ENCODE measurements at places on chromosomes 2 and 18. TPM values are rescaled to one million over a fixed set of nuclear protein-coding genes. Genes with fewer than 3 reads are reported as not detected.

- DNase-seq = peak; percentile 34
These were observed 212.5 kb downstream of the ZFP36L2 start for GRCh38 chr2:43013821-43014345.

DNA sequence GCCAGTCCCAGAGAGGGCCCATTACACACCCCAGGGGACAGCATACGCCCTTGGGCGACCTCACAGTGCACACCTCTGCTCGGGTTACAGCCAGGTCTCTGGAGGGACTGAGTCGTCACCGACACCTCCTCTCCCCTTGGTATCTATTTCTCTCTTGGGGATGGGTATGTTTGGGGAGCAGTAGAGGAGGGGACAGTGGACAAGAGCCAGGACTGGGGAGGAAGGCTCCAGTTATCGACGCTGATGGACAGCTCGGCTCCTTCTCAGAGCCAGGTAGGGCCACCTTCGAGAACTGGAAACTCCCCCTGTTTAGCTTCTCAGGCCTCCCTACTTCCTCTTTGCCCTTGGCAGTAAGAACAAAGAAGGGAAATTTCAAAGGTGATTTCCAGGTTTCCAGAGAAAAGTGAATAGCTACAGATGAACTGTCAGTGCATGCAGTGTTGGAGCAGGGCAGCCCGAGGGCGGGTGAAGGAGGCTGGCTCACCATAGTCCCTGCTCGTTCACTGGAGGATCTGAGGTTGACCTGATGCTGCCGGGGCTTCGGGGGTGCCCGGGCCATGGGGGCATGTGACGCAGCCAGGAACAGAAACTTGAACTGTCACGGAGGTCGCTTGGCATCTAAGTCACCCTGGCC is 4.4 kb upstream of the SEMA4C start:
- DNase-seq = no peak

GRCh38 chr18:58207520-58208152 is 163.6 kb downstream of the NEDD4L start:
- DNase-seq = no peak

DNA sequence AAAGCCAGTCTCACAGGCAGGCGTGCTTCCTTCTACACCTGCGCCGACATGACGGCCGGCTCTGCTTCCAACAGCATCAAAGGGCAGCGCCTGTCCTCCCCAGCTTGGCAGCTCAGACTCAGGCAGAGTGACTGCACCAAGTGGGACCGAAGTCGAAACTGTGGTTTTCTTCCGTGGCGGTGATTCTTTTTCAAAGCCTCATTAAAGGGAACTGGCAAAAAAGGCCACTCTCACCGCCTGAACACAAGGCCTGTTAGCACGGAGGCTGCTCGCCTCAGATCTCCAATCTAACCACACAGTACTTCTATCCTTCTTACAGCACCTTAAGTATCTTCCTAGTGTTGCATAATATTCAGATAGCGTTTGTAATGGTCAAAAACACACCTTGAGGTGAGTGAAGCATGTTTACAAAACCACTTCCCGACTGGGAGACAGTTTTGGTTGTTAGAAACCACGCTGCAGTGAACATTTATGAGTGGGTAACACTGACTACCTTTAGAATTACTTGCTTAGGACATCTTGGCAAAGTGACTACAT is 236.4 kb downstream of the HDAC4 start:
- DNase-seq = no peak

DNA sequence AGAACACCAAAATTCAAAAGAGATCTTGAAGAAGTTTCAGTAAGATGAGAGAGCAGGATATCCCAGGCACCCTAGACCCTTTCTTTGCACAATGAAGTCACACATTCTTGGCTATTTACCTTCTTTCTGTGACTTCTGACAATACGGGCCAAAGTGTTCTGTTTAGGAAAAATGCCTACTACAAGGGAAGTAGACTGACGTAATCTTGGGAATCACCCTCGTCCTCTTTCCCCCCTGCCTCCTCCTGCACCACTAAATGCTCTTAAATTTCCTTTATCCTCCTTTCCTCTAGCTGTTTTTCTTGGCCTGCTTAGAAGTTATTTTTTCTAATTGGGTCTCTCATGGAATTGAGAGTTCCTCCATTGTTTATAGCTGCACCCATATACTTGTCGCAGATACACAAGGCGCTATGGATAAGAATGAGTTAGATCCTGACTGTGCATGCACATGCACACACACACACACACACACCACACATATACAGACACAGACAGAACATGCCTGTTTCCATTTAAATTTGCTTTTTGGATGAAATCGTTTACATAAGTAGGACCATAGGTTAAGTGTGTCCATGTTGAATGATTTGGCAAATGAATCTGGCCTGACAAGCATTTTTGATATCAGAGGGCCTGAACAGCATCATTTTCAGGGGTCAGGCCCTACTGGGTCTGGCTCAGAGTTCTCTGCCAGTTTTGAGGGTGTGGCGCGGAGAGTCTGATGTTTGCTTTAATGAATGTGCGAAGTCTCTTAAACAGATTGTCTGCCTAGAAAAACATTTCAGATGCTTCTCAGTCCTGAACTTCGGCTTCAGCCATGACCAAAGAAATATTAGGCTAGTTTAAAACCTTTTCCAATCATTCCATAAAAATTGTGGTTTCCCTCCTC is 131.9 kb upstream of the NT5C1B start:
- no peak for DNase-seq

- DNase-seq = no peak
These were observed 255.7 kb downstream of the DSEL start for GRCh38 chr18:67260841-67261240.

DNA sequence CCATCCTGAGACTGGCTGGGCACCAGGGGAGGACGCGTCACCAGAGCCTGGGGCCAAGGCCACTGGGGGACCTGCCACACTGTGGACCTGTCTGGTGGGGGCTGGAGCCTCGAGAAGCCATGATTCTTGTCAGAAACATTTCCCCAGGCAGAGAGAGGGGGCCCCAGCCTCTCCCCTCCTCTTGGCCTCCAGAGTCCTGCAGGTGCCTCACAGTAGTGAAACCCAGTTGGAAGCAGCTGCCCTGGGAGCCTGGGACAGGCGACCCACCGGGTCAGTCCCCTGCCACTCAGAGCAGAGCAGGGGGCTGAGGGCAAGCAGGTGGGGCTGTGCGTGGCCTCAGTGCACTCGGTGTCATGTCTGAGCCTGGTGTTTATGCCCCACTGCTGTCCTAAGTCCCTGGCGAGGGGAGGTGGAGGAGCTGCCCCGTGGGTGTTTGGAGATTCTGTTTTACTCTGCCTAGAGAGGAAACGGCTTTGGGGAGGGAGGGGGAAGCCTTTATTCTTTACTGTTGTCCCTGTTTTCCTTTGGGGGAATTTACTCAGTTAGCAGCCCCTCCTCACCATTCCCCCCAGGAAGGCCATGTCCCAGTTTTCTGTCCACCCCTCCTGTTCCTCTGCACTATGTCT is 7.7 kb downstream of the OXER1 start:
- DNase-seq = no peak

GRCh38 chr2:114550895-114551793 is 108.7 kb downstream of the DPP10 start:
- peak; percentile 62 for DNase-seq

DNA sequence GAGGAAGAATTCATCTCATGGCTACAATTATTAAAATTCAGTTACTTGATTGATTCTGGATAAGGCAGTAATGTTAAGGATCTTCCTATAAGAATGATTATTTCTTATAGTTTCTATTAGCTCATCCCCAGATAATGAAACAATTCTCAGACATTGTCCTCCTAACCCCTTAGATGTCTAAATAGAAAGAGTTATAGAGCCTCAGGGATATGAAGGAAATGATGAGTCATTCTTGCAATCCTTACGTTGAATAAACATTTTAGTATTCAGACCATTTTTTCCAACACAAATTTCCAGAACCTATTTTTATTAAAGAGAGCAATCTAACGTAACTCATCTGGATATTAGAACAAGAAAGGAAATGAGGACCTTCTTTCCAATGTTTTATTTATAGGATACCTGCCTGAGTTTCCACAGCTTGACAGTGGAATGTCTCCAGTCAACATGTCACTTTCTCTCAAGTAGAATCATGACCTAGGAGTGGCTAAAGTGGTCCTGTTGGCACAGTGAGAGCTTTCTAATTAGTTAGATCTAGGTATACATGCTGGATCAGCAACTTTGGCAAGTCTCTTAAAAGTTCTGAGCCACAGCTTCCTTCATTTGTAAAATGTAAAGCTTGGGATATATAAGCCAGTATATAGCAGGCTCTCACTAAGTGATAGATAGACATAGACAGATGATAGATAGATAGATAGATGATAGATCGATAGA is 88.0 kb upstream of the RAB27B start:
- no peak for DNase-seq

DNA sequence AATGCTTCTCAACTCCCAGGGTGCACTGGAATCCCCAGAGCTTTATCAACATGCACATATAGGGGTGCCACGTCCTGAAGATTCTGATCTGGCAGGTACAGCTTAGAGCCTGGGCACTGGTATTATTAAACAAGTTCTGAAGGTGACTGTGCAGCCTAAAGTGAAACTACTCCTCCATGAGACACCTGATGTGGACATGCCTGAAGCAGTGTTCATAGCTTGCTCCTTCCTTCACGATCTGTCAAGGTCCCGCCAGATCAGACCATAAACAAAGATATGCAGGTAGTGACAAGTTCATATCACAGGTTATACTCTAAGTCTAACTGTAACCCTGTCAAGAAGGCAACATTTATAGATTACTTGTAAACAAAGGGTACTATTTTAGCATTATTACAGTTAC is 65.3 kb upstream of the DNER start:
- no peak for DNase-seq

- no peak for DNase-seq
These were observed 220.7 kb downstream of the IKZF2 start for GRCh38 chr2:212930556-212931260.

- no peak for DNase-seq
These were observed 50.6 kb downstream of the PMAIP1 start for GRCh38 chr18:59950215-59950944.

- no peak for DNase-seq
These were observed 3.3 kb downstream of the DNMT3A start for GRCh38 chr2:25338401-25338800.

GRCh38 chr2:230935130-230935430 is 10.0 kb upstream of the GPR55 start:
- no peak for DNase-seq

DNA sequence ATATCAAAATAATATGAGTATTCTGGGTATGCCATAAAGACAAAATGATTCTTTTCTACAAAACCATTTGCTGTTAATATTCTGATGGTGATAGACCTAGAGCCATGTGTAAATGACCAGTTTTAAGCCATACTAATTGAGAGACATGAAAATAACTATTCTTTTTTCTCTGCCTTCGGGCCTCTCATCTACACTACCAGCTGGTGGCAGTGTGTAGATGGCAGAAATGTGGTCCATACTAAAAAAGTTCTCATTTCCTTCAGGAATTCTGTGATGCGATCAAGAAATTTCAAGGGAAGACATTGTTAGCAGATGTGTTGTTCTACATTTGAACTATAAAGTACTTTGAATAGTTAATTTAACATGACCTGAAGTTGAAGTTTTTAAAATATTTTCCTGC is 485.2 kb downstream of the TRIB2 start:
- DNase-seq = no peak

GRCh38 chr2:1407950-1408675 is 5.2 kb upstream of the TPO start:
- DNase-seq = no peak

GRCh38 chr2:62464221-62465007 is 41.6 kb downstream of the TMEM17 start:
- DNase-seq = no peak

DNA sequence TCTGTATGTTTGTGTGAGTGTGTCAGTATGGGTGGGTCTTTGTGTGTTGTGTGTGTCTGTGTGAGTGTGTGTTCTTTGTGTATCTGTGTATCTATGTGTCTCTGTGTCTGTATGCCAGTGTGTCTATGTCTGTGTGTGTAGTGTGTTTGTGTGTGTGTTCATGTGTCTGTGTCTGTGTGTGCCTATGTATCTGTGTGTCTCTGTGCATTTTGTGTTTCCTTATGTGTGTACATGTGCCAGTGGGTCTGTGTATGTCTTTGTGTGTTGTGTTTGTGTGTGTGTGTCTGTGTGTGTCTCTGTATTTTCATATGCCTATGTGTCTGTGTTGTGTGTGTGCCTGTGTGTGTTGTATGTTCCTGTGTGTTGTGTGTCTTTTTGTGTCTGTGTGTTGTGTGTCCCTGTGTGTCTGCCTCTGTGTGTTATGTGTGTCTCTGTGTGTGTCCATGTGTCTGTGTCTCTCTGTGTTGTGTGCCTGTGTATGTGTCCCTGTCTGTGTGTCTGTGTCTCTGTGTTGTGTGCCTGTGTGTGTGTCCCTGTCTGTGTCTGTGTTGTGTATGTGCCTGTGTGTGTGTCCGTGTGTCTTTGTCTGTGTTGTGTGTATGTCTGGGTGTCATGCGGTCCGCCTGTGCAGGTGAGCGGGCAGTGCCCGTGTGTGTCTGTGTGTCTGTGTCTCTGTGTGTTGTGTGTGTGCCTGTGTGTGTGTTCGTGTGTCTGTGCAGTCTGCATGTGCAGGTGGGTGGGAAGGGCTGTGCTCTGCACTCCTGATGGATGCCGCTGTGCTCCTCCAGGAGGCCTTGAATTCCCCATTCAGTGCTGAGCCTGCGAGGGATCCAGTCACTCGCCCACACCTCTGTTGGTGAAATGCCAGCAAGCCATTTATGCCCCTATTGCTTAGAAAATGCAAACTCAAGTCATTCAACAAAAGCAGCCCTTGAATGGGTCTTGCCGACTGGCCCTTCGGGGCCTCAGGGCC is 37.4 kb downstream of the KLHL29 start:
- DNase-seq = peak; percentile 28

DNA sequence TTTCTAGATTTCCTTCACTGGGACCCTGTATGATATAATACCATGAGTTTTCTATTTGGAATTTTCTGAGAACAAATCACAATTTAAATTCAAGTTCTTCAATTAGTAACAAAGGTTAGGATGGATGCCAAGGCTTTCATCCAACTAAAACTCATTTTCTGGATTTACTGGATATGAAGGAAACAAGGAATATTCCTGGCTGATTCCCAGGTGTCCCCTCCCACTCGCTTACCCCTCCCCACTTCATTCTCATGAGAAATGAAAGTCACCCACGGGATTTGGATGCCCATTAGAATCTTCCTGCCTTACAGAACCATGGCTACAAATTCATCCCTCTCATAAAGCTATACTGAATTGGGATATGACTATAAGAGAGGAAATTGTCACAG is 40.0 kb downstream of the RNU4ATAC start:
- DNase-seq = no peak

GRCh38 chr2:100423631-100424030 is 6.2 kb upstream of the CHST10 start:
- DNase-seq = no peak

- no peak for DNase-seq
These were observed 58.2 kb downstream of the CAB39 start for GRCh38 chr2:230770804-230771203.

Gene CFAP210
- total RNA-seq = not detected

Gene PSTPIP2
- total RNA-seq = 3.4 TPM

Gene KHK
- 1.7 TPM for total RNA-seq

Gene GPAT2
- total RNA-seq = 3.9 TPM

Gene IL36RN
- total RNA-seq = not detected

Gene DLX1
- not detected for total RNA-seq

Gene TTN
- 1,330 TPM for total RNA-seq

Gene CIB4
- not detected for total RNA-seq

Gene COL5A2
- total RNA-seq = 24.8 TPM

Gene ZNF396
- total RNA-seq = 0.94 TPM

All from right atrium auricular region (tissue), 2 donors.